ENCODE measurements at places on chromosomes 4 and X.
A peak's percentile ranks its signal among the peaks of the same experiment; 100 is the strongest.

DNA sequence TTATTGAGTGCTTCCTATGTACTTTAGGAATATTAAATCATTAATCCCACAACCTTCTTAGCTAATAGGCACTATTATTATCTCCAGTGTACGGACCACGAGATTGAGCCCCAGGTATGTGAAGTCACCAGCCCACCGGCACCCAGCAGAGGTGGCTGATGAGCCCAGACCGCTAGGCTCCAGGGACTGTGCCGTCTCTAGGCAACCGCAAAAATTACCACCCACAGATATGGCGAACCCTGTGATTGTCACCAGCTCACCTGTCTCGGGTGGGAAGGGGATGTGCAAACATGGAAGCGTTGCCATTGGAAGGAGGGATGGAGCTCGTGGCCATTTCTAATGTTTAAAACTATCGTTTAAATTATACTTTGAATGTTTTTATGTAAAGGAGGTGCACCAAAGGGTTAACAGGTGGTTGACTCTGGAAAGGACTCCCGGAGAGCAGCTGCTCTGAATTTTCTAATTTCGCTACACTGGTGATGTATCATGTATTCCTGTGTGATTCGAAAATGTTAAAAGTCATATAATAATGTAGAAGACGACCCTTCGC, 21.0 kb upstream of the JAKMIP1 start:
- no peak for DNase-seq

DNA sequence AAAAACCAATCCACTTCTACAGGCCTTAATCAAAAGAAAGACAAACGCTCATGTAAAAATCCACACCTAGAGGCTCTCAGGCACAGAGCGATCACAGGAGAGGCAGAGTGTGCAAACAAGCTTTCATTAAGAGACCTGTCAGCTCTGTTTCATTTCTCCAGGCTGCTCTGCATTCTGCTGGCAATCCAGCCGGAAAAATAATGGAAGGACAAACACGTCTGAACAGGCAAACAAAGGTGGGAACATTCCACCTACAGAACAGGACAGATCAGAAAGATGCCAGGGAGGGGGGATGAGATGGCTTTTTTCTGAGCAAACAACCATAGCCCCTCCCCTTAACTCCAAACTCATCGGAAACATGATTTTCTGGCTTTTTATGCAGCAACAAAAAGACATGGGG, 9.7 kb downstream of the SOD3 start:
- DNase-seq, result no peak

GRCh38 chrX:46330981-46331380, 214.2 kb downstream of the ZNF674 start:
- no peak for DNase-seq

DNA sequence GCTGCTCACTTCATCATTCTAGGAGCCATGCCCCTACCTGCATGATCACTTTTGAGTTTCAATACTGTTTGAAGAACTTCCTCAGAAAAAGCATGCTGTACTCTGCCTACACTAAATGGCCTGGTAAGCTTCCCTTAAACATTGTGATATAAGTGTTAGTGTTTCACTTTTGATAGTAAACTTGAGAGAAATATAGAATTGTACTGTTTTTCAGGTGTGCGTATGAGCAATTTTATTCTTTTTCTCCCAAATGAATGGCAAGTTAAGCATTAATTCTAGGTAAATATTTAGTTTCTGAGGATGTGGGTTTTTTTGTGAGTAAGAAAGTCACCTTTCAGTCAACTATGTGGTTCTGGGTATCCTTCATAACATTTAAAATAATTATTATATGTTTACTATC, 484.5 kb downstream of the IL15 start:
- DNase-seq, result no peak

GRCh38 chr4:103887191-103887590, 167.4 kb upstream of the TACR3 start:
- DNase-seq, result no peak

DNA sequence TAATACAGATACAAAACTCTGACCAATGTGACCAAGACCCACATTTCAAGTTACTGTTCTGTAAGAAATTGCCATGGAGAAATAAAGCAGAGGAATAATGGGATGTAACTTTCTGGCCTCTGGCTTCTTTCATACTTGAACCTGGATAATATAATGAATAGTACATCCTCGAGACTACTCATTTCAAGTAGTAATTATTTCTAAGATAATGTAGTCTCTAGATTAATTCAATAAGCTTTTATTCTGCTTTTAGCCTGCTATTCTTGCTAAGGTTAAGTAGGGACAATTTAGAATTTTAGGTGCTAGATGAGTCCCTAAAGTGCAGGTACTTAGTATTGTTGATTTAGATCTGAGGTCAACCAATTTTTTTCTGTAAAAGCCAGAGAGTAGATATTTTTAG, 178.7 kb upstream of the IL15 start:
- DNase-seq, result no peak

- no peak for DNase-seq
Measured at GRCh38 chrX:132463411-132463810, 25.4 kb downstream of the MBNL3 start.

GRCh38 chr4:38611676-38612075, 52.3 kb upstream of the KLF3 start:
- no peak for DNase-seq

- DNase-seq, result no peak
Measured at GRCh38 chr4:27819246-27819645, 958.6 kb downstream of the STIM2 start.

- no peak for DNase-seq
Measured at GRCh38 chr4:153467897-153468262, 1.7 kb downstream of the TMEM131L start.

- DNase-seq, result no peak
Measured at GRCh38 chr4:39319676-39320075, 46.5 kb downstream of the RFC1 start.

- no peak for DNase-seq
Measured at GRCh38 chr4:149465955-149466354, 349.7 kb downstream of the IQCM start.

- DNase-seq, result no peak
Measured at GRCh38 chr4:140296335-140297220, 76.9 kb upstream of the SCOC start.

- no peak for DNase-seq
Measured at GRCh38 chr4:82786828-82787227, 11.8 kb downstream of the SCD5 start.

DNA sequence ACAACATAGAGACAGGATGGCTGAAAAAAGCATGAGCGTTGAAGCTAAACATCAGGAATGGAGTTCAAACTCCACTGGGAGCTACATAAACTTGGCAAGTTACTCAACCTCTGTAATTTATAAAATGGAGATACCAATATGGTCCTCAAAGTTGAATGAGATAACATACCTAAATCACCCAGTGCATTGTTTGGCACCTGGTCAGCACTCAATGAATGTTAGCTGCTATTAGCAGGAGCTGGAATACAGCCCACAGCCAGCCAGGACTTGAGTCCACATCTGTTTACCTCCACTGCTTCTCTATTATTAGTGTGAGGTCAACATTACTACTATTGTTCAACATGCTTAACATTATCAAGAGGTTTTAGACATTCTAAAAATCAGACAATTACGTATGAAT, 97.9 kb downstream of the NR3C2 start:
- DNase-seq, result no peak

DNA sequence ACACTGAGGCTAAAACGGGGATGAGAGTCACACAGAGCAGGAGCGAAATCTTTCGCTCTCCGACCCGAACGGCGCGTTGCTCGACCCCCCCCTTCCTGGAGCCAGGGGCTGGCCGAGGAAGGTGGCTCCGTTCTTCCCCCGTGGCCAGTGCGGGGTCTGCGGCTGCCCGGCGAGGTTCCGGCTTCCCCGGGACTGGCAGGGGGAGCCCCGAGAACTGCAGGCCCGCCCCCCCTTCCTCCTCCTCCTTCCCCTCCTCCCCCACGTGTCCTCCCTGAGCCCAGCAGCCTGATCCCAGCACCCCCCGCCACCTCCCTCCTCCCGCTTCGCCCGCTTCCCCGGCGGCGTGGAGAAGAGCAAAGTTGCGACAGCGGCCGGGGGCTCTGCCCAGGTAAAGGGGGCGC, 2.4 kb upstream of the BCORL1 start:
- no peak for DNase-seq

GRCh38 chr4:23952258-23952657, 62.4 kb upstream of the PPARGC1A start:
- DNase-seq, result no peak

GRCh38 chr4:141659539-141659938, 23.2 kb downstream of the IL15 start:
- DNase-seq, result no peak

- DNase-seq, result no peak
Measured at GRCh38 chrX:68794461-68794860, 34.4 kb upstream of the EFNB1 start.

GRCh38 chr4:73947239-73947985, 34.4 kb downstream of the PF4 start:
- no peak for DNase-seq

GRCh38 chr4:138663883-138664282, 351.7 kb upstream of the NOCT start:
- no peak for DNase-seq

- DNase-seq, result no peak
Measured at GRCh38 chr4:159864337-159864736, 761.5 kb downstream of the RAPGEF2 start.

DNA sequence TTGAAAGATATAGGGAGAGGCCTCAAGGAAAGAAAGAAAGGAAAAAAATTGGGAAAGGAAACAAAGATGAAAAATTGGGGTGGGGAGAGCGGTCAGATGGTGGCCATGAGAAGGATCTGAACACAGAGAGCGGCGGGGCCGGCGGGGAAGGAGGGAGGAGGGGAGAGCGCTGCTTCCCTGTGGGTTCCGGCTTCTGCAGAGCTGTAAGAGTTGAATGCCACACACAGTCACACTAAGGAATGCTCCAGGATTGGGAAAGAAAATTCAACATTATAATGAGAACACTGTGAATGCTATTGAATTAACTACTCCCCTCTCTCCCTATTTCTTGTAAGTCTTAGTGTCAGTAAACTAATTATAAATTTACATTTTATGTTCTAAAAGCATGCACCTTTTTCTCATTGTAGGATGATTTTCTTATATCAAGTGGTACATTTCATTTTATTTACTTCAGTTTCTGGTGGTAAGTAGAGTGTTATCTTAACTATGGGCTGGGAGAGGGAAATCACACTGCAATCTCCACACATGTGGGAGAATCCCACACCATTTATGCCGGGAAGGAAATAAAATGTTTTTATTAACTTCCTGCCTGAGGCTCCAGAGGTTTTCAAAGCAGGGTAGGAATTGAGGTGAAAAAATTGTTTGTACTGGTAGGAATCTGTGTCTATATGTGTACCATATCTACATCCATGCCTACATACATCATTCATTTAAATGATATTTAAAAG, 904 bp downstream of the F11 start:
- DNase-seq, result no peak

GRCh38 chr4:33060674-33061542, 2340.7 kb downstream of the PCDH7 start:
- DNase-seq, result peak; percentile 2

DNA sequence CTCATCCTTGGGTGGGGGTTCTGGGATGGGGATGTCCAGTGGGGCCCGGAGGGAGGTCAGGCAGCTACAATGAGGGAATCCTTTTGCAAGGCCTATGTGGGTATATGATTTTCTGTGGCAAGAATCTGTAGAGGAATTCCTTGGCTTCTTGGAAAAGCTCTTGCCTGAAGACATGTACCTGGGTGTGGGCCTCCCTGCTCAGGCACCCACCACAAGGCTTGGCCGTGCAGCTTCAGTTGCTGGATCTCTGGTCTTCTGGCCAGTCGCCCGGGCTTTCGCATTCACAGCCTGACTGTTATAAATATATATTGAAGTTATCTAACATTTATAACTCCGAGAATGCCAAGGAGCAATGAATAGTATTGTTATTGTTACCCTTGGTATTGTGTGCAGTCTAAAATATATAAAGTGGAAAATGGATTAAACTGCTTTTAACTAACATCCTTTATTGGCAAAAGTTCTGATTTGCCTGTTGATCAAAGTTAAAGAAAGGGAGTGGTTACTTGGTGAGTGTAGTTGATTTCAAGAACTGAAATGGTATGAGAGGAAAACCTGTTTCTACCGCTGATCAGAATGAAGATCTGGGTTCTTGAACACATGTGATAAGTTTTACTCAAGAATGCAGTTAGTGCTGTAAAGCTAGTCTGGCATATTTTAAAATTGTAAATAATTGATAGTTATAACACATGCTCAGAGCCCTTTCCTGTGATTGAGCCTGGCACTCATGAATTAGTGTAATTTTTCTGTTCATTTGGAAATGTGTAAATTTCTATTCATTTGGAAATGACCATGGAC, 36.0 kb downstream of the PTTG2 start:
- no peak for DNase-seq

DNA sequence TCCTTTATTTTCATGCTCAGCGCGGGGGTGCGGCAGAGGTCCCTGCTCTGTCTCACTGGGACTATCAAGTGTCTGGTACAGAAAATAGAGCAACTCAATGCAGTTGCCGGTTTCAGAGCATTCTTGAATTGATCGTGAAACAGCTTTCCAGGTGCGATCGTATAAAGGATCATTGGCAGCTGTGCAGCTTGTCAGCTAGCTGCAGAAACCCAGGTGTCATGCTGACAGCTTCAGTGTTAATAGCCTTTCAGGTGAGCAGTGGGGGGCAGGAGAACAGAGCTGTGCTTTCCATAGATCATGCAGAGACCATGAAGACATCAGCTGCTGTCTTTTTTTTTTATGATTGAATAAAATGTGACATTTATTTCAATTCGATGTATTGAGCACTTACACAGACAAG, 583.9 kb downstream of the NLGN4X start:
- no peak for DNase-seq

- DNase-seq, result no peak
Measured at GRCh38 chr4:139589336-139590018, 33.5 kb upstream of the SETD7 start.

- no peak for DNase-seq
Measured at GRCh38 chrX:80423744-80424143, 3.5 kb downstream of the TENT5D start.

GRCh38 chrX:114582264-114582632, 1.6 kb upstream of the HTR2C start:
- no peak for DNase-seq

DNA sequence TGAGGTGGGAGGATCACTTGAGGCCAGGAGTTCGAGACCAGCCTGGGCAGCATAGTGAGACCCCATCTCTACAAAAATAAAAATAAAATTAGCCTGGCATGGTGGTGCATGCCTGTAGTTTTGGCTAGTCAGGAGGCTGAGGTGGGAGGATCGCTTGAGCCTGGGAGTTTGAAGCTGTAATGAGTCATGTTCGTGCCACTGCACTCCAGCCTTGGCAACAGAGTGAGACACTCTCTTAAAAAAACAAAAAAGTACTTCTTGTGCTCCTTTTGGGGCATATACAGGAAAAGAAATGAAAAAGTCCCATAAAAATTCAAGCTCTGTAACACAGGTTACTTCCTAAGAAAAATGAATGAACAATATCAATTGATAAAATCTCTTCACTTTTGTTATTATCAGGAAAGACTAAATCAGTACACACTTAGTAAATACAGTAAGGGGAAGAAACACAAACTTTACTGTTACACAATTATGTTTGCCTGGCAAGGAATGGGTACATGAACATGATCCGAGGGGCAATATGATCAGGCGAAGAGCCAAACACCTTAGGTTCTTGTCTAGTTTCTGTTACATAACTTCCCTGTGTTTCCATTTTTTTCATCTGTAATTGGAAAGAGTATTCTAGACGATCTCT, 46.9 kb downstream of the CCDC158 start:
- DNase-seq, result no peak

All from NCI-H510A (cell line).